Stimulated activated CD8-positive, alpha-beta memory T cell treated with anti-CD3 and anti-CD28 coated beads, Interleukin-2, amount 100 ng/mL, for 48 hours (primary cell): ENCODE measurements at places on chromosomes 4 and X.

- no peak for DNase-seq
Observed at GRCh38 chrX:19017271-19017670, 33.4 kb upstream of the PHKA2 start.

GRCh38 chr4:25753239-25753638, 97.6 kb downstream of the SLC34A2 start:
- DNase-seq: no peak

- no peak for DNase-seq
Observed at GRCh38 chrX:129556806-129557315, 16.8 kb downstream of the OCRL start.

- no peak for DNase-seq
Observed at GRCh38 chr4:144985014-144985413, 113.0 kb downstream of the ANAPC10 start.

GRCh38 chr4:58843455-58843854, 1733.3 kb upstream of the IGFBP7 start:
- no peak for DNase-seq
